ENCODE measurements at places on chromosomes 2 and 18.

- DNase-seq = no peak
Observed at GRCh38 chr2:18845854-18846445, 256.6 kb upstream of the NT5C1B start.

DNA sequence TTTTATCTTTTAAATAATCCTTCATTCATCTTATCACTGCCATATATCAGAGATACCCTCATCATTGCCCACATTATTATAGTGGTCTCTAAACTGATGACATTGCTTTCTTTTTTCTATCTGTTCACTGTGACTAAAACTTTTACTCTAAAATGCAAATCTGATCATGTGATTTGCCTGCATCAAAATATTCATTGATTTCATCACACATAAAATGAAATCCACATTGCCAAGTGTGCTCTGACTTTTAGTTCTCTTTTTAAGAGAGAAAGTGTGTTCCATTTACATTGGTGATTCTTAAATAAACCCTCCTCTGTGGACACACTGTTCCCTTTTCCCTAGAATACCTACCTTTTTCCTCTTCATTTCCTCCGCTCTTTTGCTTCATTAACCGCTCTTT lies 7.5 kb downstream of the REL start:
- no peak for DNase-seq

DNA sequence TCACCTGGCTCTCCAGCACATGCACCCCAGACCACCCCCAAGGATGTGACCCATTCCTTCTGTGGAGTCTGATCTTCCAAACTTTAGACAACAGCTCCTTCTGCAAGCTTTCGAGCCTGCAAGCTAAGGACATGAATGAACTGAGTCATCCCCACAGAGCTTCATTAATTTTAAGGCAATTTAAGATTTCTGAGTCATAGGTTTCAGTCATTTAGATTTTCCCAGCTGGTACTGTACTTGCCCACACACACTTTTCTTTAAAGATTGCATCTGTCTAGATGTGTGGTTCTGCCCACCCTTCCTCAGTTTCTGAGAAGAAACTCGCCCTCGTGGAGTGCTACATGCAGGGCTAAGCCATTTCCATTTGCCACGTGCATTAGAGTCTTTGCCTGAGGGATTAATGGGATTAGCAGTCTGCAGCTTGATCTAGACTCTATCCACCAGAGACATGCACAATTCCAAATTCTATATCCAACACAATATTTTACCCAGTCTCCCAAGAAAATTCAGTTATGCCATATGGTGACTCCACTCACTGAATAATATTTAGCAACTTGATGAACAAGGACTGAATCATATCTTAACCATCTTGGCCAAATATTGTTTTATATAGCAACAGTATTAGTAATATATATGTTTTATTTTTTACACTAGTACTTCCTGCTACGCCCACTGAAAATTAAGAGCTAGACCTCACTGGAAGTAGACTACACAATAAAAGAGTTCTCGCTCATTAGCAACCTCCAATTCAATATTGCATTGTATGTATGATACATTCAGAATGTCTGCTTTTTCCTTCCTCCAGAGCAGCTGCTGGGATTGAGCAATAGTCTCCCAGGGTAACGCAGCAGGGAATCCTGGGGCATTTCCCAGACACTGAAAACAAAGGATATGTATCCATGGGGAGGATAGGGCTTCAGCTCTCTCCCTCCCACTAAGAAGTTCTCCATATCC lies 14.3 kb upstream of the TRIB2 start:
- peak; percentile 15 for DNase-seq

DNA sequence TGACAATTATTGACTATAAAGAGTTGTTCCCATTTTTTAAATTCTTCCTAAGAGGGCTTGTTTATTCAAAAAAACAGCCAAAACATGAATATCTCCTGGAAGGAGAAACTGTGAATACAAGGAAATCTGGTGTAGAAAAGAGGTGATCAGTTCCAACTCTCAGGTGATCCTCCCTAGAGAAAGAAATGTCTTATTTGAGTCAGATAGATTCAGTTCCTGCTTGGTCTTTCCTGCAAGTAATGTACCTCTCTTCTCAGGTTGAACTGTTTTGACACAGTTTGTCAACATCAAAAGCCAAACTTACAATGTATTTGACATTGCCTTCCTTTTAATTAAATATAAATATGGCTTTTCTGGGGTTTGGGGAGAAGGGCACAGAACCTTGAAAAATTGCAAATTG lies 567.4 kb downstream of the ARHGAP15 start:
- no peak for DNase-seq

- DNase-seq = no peak
Observed at GRCh38 chr2:223010641-223011040, 41.3 kb upstream of the KCNE4 start.

- DNase-seq = no peak
Observed at GRCh38 chr18:39834636-39835035, 2120.4 kb upstream of the PIK3C3 start.

GRCh38 chr2:101466426-101466825 lies 8.5 kb downstream of the RFX8 start:
- DNase-seq = no peak

DNA sequence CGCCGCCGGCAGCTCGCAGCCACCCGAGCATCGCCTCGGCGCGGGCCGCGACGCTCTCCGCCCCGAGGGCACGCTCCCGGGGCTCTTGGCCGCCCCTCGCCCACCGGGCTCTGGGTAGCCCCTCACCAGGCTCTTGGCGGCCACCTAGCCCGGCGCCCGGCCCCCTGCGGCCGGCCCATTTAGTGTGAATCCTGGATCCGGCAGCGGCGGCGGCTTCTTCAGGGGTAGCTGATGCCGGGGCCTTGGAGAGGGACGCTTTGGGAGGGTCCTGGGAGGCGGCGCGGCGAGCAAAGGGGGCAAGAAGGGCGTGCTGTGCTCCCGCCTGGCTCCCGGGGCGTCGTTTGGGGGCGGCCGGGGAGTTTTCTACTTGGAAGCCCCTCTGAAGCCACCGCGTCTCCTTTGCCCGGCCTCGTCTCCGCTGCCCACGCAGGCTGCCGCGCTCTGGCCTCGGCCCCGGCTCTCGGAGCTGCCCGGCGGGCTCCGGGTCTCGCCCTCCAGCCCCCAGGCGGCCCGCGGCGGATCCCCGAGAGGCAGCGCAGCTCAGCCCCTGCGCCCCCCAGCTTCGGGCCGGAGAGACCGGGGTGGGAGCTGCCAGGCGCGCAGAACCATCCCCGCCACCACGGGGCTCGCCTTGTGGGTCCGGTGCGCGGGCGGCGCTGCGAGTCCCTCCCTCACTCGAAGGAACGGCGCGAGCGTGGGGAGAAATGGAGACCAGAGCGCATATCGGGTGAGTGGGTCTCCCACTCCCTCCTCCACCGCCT lies 509 bp downstream of the PIEZO2 start:
- peak; percentile 25 for DNase-seq

- DNase-seq = peak; percentile 53
Observed at GRCh38 chr2:105114551-105114950, 76.7 kb downstream of the MRPS9 start.

- peak; percentile 70 for DNase-seq
Observed at GRCh38 chr18:65938592-65939372, 188.0 kb downstream of the CDH7 start.

GRCh38 chr18:44672506-44672905 lies 8.2 kb upstream of the SETBP1 start:
- no peak for DNase-seq

GRCh38 chr2:63058144-63058920 lies 7.7 kb downstream of the OTX1 start:
- no peak for DNase-seq

DNA sequence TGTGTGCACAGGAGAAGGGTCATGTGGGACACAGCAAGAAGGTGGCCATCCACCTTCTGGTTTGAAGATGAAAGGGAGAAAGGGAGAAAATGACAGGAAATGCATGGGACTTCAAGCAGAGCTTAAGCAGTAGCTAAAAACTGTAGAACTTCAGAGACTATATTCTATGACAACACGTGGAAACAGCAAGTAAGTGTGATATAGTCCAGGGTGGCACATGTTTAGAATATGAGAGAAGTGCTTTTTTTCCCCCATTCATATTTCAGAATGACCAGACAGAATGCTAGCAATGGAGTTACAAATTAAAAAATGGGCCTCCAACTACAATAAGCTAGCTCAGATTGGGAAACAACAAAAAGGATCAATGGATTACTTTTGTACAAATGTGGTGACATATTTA lies 1042.2 kb downstream of the TMEM182 start:
- DNase-seq = no peak

DNA sequence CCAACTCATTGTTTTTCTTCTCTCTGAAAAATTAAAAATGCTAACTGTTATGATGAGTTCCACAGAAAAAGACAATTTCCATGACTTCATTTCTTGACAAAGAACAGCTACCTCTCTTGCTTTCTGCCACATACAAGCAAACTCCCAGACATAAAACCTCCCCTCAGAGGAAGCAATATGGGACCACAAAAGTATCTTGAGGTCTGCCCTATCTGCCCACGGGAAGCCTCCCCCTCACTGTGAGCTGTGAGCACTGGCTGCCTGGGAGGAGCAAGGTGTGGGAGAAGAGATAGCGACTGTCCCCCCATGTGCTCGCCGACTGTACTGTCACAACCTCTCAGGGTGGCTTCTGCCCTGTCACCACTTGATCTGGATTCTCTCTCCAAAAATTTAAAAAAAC lies 69.7 kb upstream of the NRP2 start:
- DNase-seq = no peak

- DNase-seq = no peak
Observed at GRCh38 chr18:22822841-22823508, 110.2 kb upstream of the RBBP8 start.

- no peak for DNase-seq
Observed at GRCh38 chr2:3641841-3642421, 16.1 kb upstream of the ALLC start.

DNA sequence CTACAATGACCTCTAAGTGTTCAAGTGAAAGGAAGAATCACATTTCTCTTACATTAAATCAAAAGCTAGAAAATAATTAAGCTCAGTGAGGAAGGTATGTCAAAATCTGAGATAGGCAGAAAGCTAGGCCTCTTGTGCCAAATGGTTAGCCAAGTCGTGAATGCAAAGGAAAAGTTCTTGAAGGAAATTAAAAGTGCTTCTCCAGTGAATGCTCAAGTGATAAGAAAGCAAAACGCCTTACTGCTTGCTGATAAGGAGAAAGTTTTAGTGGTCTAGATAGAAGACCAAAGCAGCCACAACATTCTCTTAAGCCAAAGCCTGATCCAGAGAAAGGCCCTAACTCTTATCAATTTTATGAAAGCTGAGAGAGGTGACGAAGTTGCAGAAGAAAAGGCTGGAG lies 932.3 kb upstream of the ACVR2A start:
- no peak for DNase-seq

DNA sequence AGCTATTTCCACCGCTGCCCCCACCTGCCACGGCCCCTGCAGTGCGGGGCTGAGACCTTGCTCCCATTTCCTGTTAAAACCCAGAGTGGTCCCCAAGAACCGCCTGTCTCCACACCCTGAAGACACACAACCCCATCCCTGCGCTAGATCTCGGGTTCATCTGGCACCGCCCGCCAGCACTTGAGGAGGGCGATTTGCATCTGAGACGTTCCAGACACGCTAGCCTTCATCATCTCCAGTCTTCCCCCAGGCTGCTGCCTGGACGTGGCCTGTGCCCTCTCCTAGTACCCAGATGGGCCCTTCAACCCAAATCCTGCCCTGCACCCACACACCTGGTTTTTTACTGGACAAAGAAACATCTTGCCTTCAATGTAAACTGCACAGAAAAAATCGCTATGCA lies 49.8 kb downstream of the SLC66A2 start:
- no peak for DNase-seq

DNA sequence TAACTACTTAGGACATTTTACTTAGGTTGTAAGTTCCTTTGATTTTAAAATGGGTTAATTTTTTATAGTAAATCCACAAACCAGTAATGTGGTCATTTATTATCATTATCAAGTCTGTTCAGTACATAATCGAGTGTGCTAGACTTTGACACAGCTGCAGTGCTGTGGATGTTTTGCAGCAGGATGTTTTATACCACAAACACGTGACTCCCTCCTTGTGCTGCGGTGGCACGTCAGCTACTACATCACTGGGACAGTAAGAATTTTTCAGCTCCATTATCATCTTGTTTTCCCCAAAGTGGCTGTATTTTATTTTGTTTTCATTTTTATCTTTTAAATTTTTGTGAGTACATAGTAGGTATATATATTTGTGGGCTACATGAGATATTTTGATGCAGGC lies 70.0 kb downstream of the ATP9B start:
- DNase-seq = no peak
